ENCODE measurements at places on chromosomes 11 and 22.

DNA sequence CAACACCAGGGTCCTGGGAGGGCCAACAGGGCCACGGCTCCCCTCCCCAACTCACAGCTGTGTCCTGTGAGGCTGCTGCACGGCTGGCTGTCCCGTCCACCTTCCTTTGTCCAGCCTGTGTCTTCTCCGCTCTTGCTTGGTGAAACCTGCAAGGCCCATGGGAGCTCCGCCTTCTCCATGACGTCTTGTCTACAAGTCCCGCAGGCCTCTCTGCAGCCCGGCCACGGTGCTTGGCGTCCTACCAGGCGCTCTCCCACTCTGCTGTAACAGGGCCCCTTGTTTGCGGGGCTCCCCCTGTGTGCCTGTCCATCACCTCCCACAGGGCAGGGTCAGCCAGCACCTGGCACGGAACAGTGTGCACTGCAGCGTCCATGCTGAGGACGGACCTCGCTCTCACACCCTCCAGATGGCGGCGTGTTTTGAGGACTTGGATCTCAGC lies 866.8 kb downstream of the TBC1D22A start:
- H3K4me1 ChIP-seq: no peaks in the 10 kb centered on the region
- H3K27me3 ChIP-seq: peaks cover 3% of the 10 kb centered on the region
- no peak overlapping the region for H3K27ac ChIP-seq
- no peaks in the 10 kb centered on the region for H3K36me3 ChIP-seq
- no peak overlapping the region for H3K4me3 ChIP-seq

- no peak overlapping the region for H3K4me3 ChIP-seq
- H3K27ac ChIP-seq: no peak overlapping the region
- no peaks in the 10 kb centered on the region for H3K36me3 ChIP-seq
- no peak for DNase-seq
These were observed 25.5 kb downstream of the RTN4R start for GRCh38 chr22:20242393-20243175.

DNA sequence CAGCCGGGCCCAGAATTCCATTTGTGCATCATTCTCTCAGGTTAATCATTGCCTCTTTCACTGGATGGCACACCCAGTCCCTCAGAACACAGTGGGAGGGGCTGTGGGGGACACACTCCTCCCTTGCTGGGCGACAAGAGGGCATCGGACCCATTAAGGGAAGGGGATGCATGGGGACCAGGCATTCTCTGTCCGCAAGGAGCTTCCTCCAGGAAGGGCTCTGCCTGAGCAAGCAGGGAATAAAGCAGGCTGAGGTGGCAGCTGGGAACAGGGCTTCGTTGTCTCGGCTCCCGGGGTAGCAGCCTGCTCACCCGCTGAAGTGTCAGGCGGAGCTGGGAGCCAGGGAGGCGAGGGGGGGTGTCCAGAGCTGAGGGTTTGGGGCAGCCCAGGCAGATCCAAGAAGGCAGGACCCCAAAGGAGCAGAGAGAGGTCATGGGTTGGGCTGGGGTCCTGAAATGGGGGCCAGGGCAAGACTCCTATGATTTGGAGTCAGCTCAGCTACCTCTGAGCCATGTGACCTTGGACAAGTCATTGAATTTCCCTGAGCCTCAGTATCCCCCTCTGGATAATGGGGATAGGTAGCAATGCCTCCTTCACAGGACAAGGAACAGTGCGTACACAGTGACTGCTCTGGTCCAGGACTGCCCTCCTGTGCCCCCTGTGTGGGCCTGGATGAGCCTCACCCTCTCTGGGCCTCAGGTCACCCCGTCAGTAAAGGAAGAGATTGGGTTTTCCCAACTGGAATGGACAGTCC lies 1.4 kb downstream of the GAL3ST1 start:
- H3K4me3 ChIP-seq: no peak overlapping the region
- peaks cover 16% of the 10 kb centered on the region for H3K4me1 ChIP-seq
- peaks cover 26% of the 10 kb centered on the region for H3K36me3 ChIP-seq
- DNase-seq: no peak
- H3K27me3 ChIP-seq: no peaks in the 10 kb centered on the region

GRCh38 chr11:62444236-62444833 lies 25.5 kb downstream of the SCGB1A1 start:
- peaks cover 47% of the 10 kb centered on the region for H3K4me1 ChIP-seq
- H3K27ac ChIP-seq: peak overlapping the region; percentile 83
- no peaks in the 10 kb centered on the region for H3K36me3 ChIP-seq
- H3K27me3 ChIP-seq: no peaks in the 10 kb centered on the region

DNA sequence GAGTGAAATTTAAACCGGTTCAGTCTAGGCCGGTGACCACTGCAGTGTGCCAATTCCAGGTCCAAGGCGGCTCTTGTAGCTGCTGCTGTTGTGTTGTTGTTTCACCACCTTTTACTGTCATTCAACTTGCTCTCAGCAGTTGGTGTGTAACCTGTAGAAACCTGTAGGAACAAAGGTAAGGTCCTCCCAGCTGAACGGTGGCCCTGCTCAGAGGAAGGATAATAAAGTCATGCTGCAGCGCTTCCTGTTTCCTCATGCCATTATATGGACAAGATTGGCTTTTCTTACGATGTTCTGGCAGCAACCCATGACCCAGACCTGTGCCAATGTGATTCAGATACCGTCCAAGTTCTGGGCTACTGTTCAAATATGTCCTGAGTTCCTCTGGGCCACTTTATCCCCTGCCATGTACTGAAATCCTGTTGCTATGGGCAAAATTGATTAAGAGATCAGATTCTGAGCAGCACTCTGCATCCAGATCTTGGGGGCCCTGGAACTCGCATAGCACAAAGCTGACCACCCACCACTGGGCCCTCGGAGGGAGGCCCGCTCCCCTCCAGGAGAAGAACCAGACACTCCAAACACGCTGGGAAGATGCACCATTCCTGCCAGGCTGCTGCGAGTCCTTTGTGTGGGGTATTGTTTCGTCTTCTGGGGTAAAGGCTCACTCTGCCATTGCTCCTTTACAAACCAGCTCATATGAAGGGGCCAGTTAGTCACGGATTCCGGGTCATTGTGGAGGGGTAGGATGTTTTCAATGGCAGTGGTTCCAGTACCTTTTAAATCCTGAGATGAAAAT lies 13.2 kb downstream of the FAM181B start:
- no peaks in the 10 kb centered on the region for H3K36me3 ChIP-seq
- no peaks in the 10 kb centered on the region for H3K27me3 ChIP-seq
- no peaks in the 10 kb centered on the region for H3K4me1 ChIP-seq
- DNase-seq: no peak
- H3K27ac ChIP-seq: no peak overlapping the region

GRCh38 chr11:57476757-57477506 lies 16.6 kb downstream of the RTN4RL2 start:
- no peak overlapping the region for H3K27ac ChIP-seq
- no peaks in the 10 kb centered on the region for H3K36me3 ChIP-seq
- no peaks in the 10 kb centered on the region for H3K27me3 ChIP-seq
- H3K4me3 ChIP-seq: peak overlapping the region; percentile 44
- DNase-seq: no peak
